Activated T-cell treated with anti-CD3 and anti-CD28 coated beads for 1 hour (primary cell): ENCODE measurements at places on chromosomes 2 and 18.

GRCh38 chr2:3779496-3780049 is 76.2 kb downstream of the DCDC2C start:
- no peak for DNase-seq

DNA sequence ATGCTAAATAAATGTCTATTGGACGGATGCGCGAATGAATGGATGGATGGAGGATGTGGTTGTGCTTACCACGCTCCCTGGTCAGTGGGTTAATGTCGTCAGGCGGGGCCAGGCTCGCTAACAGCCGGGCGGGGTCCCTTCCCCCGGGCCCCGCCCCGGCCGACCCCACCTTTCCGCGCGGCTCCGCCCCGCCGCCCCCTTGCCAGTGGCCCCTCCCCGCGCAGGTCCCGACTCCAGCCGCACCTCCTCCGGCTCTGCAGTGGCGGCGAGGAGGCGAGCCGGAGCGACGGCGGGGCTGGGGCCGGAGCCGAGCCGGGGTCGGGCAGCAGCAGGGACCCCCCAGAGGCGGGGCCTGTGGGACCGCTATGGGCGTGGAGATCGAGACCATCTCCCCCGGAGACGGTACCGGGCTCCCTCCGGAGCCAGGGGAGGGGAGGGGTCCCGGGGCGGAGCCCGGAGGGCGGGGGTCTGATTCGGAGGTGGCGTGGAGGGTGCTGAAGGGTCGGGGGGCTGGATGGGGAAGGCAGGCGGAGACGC is at the start of gene FKBP1B:
Gene FKBP1B (plus strand): TSS at position 257 of the 537 bp plus-strand sequence. CDS start 109 bp downstream, at position 366.
- DNase-seq: peak; percentile 26

GRCh38 chr2:162766092-162766491 is 72.5 kb downstream of the KCNH7 start:
- no peak for DNase-seq

GRCh38 chr2:136319237-136319636 is 201.3 kb upstream of the CXCR4 start:
- DNase-seq: no peak

DNA sequence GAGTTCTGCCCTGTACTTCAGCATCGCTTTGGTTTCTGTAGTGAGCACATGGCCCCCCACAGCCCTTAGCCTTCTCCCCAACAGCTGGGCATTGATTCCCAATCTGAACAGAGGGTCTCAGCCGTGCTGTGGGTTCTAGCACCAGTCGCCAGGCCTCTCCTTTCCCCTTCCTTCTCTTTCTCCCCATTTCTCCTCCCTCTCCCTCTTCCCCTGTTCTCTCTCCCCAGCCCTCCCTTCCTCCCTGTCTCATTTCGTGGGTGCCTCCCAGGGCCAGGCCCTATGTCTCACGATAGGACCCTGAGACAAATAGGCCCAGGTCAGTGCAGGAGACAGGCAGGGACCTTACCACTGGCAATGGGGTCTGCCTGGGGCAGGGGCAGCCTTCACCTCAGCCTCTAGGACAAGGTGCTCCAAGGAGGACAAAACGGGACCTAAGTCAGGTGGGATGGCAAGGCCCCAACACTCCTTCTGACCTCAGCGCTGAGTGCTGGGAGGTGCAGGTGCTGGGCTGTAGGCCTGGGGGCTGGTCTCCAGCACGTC is 143.4 kb upstream of the GPC1 start:
- DNase-seq: no peak

GRCh38 chr18:13564579-13564978 is 161.8 kb downstream of the FAM210A start:
- no peak for DNase-seq

DNA sequence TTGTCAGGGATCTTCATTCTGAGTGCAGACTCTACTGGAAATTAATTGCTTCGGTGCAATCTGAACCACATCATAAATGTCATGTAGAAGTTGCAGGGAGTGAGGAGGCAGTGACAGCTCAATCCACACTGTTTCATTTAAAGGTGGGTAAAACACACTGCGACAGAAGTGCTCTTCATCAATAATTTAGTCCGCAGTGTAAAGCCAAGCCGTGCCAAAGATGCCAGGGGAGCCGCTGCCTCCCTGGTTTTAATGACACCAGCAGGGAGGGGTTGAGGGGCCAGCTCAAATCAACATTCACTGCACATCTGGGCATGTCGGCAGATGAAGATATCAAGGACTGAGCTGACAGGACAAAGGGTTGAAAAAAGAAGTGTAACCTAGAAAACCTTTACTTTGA is 305.7 kb upstream of the VRK2 start:
- DNase-seq: no peak

DNA sequence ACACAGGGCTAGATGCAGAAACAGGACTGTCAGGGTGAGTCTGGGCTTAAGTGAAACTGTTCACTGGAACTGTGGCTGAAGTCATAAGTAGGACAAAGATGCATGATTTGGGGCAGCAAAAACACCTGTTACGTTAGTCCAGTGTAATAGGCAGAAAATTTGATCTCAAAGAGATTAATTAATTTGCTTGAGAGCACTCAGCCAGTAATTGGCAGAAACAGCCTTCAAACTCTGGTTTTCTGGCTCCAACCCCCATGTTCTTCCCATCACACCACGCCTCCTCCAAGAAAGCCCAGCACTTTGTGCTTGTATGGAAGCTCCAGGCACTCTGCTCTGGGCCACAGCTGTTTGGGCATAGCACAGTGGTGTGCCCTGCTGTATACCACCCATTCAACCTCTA is 54.0 kb downstream of the CNTNAP5 start:
- DNase-seq: no peak

DNA sequence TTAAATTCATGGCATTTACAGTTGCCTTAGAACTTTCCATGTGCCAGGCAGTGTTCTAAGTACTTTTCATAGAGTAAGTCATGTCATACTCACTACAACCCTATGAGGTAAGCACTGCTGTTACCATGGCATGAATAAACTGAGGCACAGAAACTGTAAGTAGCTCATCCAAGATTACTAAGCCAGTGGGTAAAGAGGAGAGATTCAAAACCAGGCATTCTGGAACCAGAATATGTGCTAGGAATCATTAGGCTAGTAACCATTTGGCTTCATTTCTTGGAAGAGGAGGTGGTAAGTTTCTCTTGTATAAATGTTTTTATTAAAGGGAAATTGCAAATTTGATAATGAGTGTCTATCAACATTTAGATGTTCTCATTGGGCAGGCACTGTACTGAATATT is 35.1 kb downstream of the SOX11 start:
- no peak for DNase-seq

DNA sequence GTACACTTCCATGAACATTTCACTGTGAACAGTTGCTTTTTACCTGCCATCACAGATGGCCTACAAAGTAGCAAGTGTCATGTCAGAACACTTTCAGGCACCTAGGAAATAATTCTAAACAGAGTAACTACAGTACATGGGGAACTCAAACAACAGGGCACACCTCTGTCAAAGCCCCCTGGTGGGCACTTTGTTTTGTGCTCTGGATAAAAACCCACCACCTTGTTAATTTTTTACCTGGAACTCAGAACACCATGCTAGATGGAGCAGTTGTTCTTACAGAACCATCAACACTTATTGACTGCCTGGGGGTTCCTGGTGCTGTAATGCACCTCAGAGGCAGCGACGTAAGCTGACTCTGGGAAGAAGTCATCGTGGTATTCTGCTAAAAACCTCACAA is 2.3 kb downstream of the MSL3B start:
- no peak for DNase-seq

DNA sequence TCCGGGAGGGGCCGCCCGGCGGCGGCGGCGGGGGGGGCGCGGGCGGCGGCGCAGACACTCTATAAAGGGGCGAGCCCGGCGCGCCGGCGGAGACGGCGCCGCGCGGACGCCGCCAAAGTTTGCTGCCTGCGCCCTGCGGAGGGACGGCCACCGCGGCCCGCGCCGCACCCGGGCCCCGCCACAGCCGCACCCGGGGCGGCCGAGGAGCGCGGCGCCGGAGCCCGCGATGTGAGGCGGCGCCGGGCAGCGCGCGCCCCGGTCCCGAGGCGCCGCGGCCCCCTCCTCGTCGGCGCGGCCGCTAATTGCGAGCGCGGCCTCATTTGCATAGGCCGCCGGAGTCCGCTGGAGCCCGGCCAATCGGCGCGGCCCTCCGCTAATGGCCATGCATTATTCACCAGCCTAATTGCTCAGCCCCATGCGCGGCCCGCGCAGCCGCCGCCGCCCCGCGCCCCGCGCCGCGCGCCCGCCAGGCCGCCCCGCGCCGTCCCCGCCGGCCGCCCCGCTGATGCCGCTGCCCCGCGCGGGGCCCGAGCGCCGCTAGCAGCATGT is at the start of gene SALL3:
Gene SALL3 (plus strand): TSS at position 89 of the 549 bp plus-strand sequence. CDS start 457 bp downstream, at position 546.
- DNase-seq: no peak

- DNase-seq: no peak
Observed at GRCh38 chr2:23093513-23093912, 291.5 kb upstream of the KLHL29 start.

DNA sequence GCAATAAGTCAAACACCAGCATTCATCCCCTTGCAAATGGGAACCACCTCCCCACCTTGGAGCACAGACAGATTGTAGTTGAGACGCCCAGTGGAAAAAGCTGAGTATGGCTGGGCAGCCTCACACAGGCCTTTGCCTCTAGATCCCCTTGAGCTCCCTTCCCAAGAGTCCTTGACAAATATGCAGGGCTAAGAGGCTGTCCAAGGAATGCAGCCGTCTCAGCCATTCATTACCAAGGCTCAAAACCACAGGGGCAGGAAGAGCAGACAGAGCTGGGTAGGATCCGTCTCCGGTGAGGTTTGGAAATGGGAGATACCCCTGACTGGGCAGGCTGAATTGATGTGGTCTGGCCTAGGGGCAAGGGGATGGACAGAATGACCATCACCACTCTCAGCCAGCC is 557.1 kb downstream of the TNS1 start:
- no peak for DNase-seq

- DNase-seq: no peak
Observed at GRCh38 chr2:172865422-172865821, 129.8 kb downstream of the RAPGEF4 start.
